CD14-positive monocyte (primary cell): ENCODE measurements at places on chromosomes 1 and 21. TPM values are rescaled to one million over a fixed set of nuclear protein-coding genes. Genes with fewer than 3 reads are reported as not detected.
A peak's percentile ranks its signal among the peaks of the same experiment; 100 is the strongest.

Gene LRRC47
- polyA plus RNA-seq = 15.2 and 17.8 TPM in 2 replicates

Gene HES5
- 0.10 TPM in 1 of 2 replicates, not detected in the other for polyA plus RNA-seq

Gene ZNF687
- polyA plus RNA-seq = 1.3 TPM

Gene KIF14
- 0.03 TPM in 1 of 2 replicates, not detected in the other for polyA plus RNA-seq

Gene EFHD2
- polyA plus RNA-seq = 329 TPM

Gene KIF17
- 0.09 and 0.16 TPM in 2 replicates for polyA plus RNA-seq

Gene HES2
- not detected in 2 replicates for polyA plus RNA-seq

Gene VHLL
- not detected for polyA plus RNA-seq

- DNase-seq = no peak
These were observed 62.0 kb downstream of the BCAR3 start for GRCh38 chr1:93619507-93620171.

GRCh38 chr1:27124405-27124804 lies 30.5 kb downstream of the SLC9A1 start:
- no peak for DNase-seq

DNA sequence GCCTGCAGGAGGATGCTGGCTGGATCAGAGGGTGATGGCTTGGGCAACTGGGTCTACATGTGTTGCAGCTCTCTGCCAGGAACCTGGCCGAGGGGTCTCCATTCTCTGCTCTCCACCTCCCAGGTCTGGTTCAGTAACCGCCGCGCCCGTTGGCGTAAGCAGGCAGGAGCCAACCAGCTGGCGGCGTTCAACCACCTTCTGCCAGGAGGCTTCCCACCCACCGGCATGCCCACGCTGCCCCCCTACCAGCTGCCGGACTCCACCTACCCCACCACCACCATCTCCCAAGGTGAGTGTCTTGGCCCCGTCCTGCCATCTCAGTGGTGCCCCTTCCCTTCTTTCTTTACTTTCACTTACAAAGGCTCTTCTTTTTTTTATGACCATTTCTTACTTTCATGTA lies 69.9 kb downstream of the PAX7 start:
- DNase-seq = no peak

GRCh38 chr1:54559111-54559548 lies 11.1 kb downstream of the ACOT11 start:
- DNase-seq = no peak

- no peak for DNase-seq
These were observed 105.3 kb upstream of the DPT start for GRCh38 chr1:168834225-168834872.

- no peak for DNase-seq
These were observed 79.2 kb downstream of the MORN1 start for GRCh38 chr1:2312160-2312514.

DNA sequence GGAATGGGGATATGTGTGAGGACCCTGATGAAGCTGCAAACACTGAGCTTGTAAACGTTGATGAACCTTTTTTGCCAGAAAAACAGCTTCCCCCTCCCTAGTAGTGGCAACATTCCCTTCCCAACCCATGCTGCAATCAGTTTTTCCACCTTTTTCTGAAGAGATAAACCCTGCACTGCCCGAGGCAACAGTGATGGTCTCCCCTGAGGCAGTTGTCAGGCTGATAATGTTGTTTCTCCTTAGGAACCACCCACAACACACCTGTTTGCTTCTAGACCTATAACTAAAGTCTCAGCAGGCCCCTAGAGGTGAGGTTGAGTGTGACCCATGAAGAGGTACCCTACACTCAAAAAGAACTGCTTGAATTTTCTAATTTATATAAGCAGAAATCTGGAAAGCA lies 922.4 kb upstream of the ADGRL4 start:
- DNase-seq = no peak

DNA sequence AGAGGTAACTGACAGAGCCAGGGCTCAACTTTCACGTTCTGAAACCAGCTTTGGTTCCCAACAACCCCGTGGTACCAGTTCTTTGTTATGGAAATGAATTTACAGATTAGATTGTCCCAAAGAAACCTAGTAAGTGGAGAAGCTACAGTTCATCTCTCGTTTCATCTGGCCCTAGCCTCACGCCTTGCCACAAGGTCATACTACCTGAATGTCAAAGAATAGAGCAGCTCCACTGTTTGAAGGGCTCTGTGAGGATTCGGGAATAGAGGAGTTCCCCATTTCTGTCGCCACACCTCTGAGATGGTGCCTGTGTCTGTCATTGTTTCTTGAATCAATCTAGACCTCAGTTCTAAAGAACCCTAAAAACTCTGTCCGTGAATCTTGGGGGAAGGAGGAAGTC lies 15.0 kb upstream of the CDC42 start:
- DNase-seq = peak; percentile 25

DNA sequence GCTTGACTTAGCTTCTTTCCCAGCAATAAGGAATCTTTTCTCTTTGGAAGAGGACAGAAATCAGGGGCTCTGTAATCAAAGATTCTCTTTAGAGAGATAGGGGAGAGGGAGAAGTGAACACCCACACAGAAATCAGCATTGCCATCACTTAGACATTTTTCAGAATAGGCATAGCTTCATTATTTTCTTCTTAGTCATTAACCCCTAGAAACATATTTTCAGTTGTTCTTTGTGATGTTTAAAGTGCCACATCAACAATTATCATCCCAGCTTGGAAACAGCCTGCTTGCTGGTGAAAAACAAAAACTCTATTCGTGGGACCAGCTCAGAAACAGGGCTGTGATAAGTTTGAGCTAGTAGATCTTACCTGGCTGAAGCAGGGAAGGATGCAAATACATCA lies 88.3 kb upstream of the SLC44A3 start:
- DNase-seq = no peak
